ENCODE measurements at places on chromosomes 3 and 15.

DNA sequence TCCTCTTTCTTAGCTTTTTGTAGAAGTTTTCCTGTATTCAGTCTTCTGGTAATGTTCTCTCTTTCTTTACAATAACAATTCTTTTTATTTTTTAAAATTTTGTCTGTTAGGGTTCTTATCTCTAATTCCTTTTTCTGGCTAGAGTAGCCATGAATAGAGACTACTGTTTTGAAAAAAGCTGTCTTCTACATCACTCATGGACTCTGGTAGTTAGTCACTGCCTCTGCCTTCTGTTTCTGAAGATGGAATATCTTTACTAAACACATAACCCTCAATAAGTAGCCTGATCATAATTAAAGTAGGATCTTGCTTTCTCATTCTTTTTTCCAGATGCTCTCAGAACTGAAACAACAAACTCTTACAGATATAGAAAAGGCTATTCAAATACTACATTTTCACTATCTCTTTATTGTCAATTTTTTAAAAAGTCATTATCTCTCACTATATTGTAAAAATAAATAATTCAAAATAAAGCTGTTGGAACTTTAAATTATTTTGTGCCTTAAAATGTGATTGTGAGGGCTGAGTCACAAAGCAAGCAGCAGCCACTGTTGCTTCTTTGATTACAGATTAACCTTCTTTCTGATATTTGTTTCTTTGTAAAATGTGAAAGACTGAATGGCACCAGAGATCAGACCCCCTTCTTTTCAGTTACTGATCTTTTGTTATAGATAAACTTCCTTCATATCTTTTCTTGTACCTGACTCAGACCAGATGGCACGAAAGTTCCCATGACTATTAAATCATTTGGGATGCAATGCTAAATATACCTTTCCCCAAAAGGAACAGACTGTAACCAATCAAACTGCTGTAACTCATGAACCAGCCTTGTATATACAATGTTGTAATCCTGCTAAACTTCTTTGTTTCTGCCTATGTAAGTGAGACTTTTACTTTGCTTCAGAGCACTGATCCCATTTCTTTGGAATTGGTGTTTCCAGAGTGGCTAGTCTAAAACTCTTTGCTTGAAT is 1159.5 kb downstream of the IGSF11 start:
- DNase-seq: no peak

GRCh38 chr15:31467361-31467760 is 140.7 kb downstream of the KLF13 start:
- no peak for DNase-seq

DNA sequence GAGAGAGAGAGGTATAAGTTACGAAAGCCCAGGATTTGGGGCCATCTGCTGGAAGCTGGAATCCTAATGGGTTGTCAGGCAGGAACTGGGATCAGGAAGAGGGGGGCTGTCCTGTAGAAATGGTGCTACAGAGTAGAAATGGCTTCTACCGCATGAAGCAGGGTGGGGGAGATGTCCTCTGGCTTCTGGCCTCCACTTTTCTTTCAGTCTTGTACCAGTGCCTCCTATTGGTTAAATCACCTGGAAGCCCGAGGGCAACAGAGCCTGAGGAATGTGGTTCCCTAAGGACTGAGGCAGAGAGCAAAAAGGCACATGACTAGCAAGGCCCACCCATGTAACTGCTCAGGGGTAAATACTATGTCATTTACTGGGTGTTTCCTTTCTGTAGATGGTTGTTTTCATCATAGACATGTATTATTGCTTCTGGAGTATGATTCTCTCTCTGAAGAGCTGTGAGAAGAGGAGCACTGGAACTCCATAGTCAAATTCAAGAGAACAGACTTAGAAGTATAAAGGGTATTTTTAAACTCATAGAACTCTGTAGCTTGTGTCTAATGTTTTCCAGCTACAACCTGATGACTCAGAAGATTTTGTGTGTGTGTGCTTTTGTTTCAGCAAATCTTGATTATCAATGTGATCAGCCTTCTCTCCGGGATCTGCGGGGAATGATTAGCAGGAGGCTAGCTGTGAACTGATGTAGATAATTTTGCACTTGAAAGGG is 20.2 kb upstream of the MITF start:
- DNase-seq: peak; percentile 30

- no peak for DNase-seq
These were observed 16.9 kb downstream of the THBS1 start for GRCh38 chr15:39597751-39598185.

DNA sequence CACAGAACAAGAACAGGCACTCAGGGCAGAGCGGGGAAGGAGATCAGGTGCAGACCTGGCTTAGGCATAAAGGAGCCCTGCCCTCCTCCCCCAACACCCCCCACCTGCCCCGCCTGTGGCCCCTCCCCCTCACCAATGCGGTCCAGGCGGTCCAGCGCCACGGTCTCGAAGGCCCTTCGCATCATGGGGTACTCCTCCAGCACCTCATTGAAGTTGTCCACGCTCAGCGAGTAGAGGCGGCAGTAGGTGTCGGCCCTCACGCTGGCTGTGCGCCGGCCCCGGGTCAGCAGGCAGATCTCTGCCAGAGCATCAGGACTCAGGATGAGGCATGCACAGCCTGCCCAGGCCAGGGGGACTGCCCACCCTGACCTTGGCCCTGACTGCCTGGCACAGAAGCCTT is 44.8 kb downstream of the HCN4 start:
- no peak for DNase-seq

DNA sequence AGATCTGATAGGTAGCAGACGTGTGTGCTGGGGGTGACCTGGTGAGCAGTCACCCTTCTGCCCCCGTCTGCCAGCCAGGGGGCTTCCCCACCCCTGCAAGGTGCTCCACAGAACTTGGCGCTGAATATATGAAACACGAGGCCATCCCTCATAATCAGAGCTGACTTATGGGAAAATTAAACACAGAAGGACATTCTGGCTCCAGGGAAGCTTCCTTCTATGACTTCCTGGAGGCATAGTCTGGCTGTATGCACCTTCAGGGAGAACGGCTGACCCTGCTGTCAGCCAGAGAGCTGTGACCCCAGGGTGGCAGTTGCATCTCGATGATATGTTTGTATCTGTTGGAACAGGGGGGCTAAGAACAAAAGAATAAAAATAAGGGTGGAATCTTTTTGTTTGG is 26.6 kb upstream of the MRPS22 start:
- no peak for DNase-seq

- no peak for DNase-seq
These were observed 113.9 kb downstream of the LSAMP start for GRCh38 chr3:116331380-116331779.
